ENCODE measurements at places on chromosomes 12 and 14.

DNA sequence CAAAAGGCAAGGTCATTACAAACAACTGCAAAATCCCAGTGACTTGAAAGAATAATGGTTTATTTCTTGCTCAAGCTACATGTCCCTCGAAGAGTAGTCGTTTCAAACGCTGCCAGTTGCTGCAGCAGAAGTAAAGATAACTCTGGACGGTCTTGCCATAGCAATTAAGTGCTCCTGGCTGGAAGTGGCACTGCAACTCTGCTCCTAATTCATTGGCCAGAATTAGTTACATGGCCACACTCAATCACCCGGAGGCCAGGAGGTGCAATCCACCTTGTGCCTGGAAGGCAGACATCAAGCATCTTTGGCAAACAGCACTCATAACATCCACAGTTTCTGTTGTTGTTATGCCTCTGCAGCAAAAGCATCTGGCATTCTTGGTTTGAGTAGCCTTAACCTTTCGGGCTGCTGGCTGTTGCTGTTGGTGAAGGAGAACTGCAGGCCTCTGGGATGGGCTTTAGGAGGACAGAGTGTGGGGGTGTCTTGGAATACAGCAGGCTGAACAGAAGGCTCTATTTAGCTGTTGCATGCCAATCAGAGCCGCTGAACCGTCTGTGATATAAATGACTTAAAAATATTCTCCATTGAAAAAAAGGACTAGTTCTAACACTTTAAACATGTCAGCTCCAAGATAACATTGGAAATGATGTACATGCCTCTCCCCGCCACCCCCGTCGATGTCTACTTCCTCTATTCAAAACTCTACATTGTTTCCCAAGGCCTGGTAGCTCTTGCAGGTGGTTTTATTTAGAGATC lies 123.5 kb upstream of the DYRK2 start:
- no peak for DNase-seq

DNA sequence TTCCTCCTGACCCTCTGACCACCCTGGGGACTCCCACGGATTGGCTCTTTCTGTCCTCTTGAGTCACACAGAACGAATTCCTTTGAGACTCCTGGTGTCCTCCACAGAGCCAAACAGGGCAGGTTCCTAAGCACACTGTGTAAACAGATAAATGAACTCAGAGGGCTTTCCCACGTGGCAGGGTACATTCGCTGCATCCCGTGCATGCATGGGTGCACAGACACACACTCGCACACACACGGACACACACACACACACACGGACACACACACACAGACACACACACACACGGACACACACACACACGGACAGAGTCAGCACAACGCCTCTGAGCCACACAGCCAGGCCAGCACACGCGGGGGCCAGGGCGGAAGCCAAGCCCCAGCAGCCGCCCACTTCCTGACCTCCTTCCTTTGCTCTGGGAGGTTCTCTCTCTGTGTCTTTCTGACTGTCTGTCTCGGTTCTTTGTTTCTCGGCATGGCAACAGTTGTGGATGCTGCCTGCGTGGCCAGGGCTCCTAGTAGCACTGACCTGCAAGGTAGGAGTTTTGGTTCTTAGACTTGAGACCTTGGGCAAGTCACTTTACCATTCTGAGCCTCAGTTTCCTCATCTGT lies 706 bp downstream of the CRACR2A start:
- DNase-seq = no peak

DNA sequence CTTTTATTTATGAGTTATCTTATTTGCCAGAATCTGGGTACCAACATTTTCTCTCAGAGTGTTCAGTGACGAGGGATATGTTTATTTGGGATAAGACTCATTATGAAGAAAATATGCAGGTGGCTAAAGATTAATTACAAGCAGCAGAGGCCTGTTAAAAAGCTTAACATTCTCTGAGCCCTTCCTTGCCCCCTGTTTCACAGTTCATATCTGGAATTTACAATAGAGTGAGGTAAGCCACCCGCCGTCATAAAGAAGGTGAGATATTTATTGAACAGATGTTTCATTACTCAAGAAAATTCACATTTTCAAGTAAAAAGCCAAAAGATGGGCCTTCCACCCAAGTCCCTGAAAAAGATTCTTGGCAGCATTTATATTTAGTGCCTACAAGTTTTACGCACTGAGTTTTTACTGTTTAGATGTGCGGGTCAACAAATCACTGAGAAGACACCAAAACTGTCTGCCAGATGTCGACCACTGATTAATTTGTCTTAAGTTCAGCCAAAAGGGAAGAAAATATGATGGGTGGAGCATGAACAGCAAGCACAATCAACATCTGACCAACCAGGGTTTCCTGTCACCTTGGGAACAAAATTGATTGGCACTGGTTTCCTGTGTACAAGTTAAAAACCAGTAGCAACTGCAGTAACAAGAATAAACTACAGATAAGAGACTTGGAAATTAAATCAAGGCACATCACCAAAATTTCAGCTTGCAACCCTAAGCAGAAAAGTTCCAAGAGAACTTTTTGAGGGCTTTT lies 85.5 kb upstream of the PTPRB start:
- DNase-seq = peak; percentile 10

DNA sequence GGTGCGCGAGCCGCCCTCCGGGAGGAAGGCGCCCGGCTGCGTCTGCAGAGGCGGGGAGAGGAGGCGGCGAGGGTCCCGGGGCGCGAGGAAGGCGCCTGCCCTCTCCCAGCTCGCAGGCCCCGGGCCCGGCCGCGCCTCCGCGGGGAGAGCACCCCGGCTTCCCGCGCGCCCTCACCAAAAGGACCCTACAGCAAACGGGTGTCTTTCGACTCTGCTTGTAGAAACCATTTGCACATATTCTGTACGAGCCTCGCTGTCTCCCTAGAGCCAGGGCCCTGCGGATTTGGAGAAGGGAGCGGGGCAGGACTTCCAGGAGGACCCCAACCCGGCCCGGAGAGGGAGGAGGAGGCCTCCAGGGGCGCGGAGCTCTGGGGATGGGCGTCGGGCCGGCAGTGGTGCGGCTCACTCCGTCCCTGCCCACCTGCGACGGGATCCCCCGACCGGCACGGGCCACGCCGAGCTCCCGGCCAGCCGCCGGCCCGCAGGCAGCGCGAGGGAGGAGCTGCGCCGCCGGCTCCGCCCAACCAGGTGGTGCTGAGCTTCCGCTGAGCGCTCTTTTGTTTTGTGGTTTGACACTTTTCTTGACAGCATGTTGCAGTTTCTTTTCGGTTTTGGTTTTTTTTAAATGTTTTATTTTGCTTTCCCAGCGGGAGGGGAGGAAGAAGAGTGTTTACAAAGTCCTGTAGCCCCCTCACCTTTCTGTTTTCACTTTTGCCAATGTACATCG lies 103.3 kb upstream of the FKBP4 start:
- peak; percentile 50 for DNase-seq

GRCh38 chr12:13570005-13570694 lies 373.6 kb downstream of the EMP1 start:
- no peak for DNase-seq

DNA sequence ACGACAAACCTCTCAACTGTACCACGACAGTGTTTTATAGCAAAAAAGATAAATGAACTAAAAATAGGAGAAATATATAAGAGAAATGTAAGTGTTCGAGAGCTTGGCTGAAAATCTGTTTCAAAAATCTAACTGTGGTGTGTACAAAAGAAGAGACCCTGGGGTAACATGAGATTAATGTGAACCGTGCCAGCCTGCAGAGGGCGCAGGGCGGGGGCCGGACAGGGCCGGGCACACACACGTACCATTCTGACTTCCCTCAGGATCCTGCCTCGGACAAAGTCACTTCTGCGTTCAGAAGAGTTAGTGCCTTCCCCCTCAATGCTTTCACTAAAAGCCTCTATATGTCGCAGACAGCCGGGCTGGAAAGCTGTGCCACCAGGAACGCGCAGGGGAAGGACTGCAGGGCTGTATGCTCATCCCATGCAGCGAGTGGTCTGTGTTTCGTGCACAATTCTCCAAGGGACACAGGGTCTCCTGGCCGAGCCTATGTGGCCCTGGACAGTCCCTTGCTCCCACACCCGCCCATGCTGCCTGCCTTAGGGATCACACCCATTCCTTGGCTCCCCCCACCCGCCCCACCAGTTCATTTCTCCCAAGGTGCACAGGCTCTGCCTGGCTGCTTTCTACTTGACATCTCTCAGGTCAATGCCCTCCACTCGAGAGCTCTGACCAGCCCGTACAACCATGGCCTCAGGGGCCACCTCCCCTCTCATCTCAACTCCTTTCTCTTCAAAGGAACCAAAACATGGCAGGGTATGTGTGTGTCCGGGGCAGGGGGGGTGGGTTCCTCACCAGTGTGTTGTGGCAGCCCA lies 8.5 kb downstream of the CDCA4 start:
- DNase-seq = no peak

DNA sequence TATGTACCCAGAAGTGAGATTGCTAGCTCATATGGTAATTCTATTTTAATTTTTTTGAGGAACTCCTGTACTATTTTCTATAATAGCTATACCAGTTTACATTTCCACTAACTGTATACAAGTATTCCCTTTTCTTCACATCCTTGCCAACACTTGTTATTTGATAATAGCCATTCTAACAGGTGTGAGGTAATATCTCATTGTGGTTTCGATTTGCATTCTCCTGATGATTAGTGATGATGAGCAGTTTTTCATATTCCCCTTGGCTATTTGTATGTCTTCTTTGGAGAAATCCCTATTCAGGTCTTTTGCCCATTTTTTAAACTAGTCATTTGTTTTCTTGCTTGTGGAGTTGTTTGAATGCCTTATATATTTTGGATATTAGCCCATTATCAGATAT lies 121.3 kb downstream of the BBS10 start:
- DNase-seq = no peak

DNA sequence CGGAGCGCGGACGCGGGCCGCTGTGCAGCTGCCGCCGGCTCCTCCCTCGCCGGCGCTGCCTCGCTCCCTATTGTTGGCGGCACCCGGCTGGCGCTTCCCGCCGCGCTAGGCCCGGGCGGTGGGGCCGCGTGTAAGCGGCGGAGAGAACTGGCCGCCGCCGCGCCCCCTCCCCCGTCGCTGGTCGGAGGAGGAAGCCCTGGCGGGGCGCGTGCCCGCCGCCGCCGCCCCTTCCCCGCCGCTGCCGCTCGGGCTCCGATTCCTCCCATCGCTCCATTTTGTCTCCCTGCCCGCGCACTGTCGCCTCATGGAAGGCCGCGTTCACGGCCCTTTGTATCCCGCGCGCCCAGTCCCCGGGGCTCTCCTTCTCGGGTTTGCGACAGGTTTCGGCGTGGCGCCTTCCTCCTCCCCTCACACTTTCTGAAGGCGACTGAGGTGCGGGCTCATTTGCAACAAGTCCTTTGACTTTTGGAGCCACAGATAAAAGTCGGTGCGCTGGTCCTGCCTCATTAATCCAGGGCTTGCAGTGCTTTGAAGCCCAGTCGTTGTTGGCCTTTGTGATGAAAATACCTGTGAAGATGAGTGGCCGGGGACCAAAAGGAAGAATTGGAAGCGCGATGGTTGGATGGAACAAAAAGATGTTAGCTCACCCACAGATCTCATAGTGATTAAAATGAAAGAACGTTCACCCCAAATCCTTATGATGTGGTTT lies 707 bp downstream of the CPSF6 start:
- DNase-seq = peak; percentile 70

GRCh38 chr12:70002097-70002911 lies 177.3 kb downstream of the MYRFL start:
- DNase-seq = peak; percentile 96

DNA sequence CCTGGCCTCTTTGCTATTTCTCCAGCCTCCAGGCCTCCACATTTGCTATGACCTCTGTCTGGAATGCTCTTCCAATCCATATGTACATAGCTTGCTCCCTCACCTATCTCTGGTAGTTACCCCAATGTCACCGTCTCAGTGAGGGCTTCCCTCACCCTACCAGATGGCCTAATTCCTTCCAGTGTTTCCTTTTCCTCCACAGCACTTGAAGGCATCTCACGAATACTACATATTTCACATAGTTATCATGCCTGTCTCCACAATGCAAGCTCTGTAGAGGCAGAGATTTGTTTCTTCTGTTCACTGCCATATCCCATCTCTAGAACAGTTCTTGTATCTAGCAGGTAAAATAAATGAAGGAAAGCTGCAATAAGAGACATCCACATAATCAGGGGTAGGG lies 21.3 kb upstream of the HSP90B1 start:
- DNase-seq = no peak

Measured in tongue (tissue), 3 donors.